Activated naive CD4-positive, alpha-beta T cell (primary cell): ENCODE measurements at places on chromosomes 7 and 10.

DNA sequence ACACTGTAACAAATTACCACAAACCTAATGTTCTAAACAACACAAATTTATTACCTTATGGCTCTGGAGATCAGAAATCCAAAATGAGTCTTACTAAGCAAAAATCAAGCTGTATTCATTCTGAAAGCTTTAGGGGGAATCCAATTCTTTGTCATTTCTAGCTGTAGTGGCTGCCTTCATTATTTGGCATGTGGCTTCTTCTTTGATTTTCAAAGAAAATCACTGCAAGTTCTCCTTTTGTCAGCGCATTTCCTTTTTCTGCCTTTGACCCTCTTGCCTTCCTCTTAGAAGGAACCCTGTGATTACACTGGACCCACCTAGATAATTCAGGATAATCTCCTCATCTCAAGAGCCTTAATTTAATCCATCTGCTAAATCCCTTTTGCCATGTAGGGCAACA lies 36.9 kb downstream of the ZPBP start:
- no peak for DNase-seq

DNA sequence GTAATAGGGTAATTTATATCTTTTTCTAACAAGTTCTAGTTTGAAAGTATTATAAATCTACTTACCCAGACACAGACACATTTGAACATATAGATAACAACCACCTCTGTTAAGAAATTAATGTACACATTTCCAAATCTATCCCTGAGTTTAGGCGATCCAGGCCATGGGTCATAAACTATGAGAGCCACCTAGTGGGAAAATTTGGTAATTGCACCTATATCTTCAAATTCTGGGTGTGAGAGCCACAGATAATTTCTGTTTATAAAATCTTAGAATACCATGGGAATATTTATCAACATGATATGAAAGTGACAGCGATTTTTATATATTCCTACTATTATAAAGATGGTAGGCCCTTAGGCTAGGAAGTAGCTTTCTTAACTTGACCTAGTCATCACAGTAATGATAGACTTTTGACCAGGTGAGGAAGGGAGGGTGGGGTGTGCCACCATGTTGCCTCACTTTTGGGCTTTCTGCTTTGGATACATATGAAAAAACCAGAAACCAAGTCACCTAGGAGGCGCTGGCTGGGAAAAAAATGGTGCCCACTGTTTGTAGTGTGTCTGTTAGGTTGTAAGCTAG lies 8.0 kb upstream of the EPHA1 start:
- DNase-seq, result no peak

GRCh38 chr7:289756-290553 lies at the start of gene FOXL3:
Gene FOXL3 (plus strand): TSS chr7:290170. CDS start chr7:290170, 0 bp downstream.
- DNase-seq, result no peak

GRCh38 chr7:105639667-105640493 lies 58.6 kb upstream of the EFCAB10 start:
- DNase-seq, result no peak

DNA sequence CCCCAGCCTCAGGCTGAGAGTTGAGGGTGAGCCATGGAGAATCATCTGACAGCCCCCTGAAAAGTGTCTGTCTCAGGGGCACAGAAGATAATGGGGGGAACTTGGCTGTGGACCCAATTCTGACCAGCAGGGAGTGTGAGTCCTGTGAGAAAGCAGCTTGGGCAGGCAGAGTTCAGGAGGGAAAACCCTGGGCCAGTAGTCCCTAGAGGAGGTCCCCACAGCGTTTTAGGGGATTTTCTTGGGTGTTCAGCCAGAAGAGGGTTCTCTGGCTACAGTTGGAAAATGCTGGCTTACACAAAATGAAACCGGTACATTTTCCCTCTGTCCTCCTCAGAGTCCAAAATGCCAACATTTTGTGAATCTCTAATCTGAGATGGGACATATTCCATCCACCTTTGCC lies 35.8 kb upstream of the TRIM8 start:
- DNase-seq, result no peak

- DNase-seq, result no peak
These were observed 23.7 kb downstream of the CAV1 start for GRCh38 chr7:116548506-116548905.

GRCh38 chr10:22560913-22561239 lies 153.5 kb downstream of the PIP4K2A start:
- no peak for DNase-seq

DNA sequence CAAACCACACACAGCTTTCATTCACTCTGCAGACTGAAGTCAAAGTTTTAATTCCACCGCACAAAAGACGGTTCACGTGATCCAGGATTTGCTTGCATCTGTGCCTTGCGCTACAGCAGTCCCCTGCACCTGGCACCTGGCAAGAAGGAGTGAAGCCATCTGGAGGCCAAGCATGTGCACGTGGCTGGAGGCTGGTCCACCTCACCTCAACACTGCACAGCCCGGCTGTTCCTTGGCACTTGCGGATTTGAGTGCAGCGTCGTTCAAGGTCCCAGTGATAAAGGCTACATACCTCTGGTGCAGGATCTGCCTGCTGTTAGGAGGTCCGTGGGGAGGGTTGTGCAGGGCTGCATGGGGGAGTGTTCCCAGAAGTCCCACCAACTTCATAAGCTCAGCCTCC lies 248.5 kb upstream of the GRB10 start:
- DNase-seq, result no peak

- DNase-seq, result no peak
These were observed 174.9 kb downstream of the GRID1 start for GRCh38 chr10:86191686-86192085.

DNA sequence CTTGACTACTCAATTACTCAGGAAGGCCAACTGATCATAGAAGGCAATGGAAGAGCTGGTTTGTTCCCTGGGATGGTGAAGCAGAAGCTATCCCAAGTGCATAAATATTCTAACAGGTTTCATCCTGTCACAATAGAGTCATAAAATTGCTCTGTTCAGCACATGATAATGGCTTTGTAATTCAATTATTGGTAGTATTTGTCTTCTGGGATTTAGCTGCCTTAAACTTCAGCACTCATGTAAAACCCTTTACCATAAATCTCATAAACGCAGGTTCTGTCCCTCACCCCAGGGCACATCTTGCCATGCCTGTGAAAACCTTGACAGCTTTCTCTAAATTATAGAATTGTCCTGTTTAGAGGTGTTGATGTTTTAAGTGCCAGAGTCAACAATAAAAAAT lies 417.6 kb downstream of the SORCS1 start:
- no peak for DNase-seq

- DNase-seq, result no peak
These were observed 237.3 kb downstream of the SEMA3A start for GRCh38 chr7:83957333-83957732.

- no peak for DNase-seq
These were observed 261.4 kb downstream of the BAMBI start for GRCh38 chr10:28938745-28939144.

DNA sequence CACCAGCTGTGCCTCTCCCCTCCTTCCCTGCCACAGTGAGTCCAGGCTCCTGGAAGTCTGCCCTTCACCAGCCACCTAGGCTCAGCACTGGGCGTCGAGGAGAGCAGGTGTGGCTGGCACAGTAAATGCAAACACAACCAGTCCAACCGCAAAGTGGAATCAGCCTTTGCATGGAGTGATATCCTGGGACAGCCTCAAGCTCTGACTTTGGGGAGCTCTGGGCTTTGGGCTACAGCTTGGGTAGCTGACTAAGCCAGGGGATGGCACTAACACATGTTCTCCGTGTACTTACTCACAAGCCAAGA lies 312.4 kb downstream of the KCNMA1 start:
- DNase-seq, result no peak

DNA sequence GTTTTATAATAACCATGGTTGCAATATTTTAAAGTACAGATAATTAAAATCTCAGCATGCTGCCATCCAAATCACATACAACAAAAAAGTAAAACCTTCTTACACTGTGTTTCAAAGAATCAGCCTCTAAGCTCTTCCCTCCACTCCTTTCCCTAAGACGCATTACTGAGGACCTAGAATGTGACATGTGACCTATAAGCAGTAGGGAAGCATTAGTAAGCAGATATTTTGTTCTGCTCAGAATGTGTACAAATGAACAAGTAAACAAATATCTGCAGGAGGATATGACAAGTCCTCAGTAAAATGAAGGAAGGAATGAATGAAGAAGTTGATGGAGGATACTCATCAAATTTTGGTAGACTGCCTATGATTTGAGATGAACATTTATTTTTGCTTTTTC lies 49.1 kb downstream of the RAB11FIP2 start:
- no peak for DNase-seq

DNA sequence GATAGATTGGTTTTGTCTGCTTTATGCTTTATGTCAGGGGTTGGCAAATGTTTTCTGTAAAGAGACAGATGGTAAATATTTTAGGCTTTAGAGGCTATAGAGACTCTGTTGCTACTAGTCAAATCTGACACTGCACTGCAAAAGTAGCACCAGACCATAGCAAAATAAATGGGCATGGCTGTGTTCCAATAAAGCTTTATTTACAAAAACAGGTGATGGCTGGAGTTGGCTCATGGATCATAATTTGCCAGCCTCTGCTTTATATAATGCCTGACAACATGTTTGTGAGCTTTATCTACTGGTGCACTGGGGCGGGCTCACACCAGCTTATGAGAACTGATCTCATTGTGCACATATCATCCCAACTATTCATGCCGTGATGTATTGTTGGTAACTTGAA lies 120.1 kb downstream of the PLXDC2 start:
- DNase-seq, result no peak

DNA sequence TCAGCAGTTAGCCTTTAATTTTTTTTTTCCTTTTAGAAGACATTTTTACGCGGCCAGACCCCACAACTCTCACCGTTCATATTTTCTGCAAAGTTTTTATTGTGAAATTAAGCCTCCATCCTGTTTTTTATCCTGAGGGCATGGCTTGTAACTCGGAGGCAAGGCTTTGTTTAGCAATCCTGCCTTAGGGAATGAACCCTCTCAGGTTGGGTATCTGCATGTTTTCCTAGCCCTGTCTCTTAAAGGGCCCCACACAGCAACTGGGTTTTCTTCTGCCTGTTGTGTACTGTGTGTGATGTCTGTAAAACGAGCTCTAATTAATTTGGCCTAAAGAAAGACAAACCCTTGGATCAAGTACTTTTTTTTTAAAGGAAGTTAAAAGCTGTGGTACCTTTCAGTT lies 130.2 kb upstream of the COBL start:
- no peak for DNase-seq

DNA sequence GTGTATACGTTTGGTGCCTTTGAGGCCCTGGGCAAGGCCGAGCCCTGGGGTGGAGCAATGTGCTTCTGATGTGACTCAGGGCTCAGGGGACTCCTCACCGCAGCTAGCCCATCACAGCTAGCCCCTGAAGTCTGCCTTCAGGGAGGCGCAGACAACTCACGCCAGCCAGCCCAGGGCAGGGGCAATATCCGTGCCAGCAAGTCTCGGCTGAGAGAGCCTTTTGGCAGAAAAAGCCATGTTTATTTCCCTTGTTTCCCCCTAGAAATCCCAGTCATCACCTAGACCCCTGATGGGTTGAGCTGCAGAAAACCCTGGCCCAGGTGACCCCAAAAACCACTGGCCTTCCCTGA lies 90.4 kb downstream of the CHST15 start:
- no peak for DNase-seq

GRCh38 chr10:104630731-104631130 lies 10.4 kb upstream of the SORCS3 start:
- DNase-seq, result no peak

GRCh38 chr7:87091487-87092066 lies 32.1 kb upstream of the ELAPOR2 start:
- no peak for DNase-seq

DNA sequence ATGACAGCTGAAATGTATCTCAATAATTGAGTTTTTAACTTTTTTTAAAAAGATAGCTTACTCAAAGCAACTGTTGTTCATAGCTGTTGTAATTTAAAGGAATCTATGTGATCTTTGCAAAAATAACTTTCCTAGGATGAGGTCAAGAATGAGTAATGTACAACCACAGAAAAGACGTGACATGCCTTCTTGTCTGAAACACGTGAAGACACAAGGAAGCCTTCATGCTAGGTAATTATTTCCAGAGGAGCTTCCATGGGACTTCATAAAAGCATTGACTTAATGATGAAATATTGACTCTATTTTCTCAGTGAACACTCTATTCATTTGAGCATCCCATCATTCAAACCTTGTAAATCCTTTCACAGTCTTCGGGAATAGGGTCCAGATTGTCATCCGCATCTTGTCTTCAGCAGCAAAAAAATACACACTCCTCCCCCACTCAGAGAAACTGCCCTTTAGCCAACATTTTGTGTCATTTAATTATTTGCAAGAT lies 528.0 kb downstream of the NRG3 start:
- no peak for DNase-seq

DNA sequence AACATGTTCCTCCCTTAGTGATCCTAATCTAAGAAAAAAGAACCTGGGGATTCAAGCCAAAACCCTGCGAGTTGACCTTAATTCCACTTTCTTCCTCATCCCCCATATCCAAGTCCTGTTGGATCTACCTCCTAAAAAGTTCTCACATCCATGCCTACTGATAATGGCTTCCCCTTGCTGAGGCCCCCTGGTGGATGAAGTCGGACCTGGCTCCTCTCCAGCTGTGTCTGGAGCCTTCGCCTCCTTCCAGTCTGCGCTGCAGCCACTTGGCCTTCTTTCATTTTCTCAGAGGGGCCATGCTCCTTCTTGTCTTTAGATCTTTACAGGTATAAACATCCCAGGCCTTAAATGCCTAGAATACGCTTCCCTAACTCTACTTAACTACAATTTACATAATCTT lies 8.1 kb downstream of the PDE1C start:
- no peak for DNase-seq

DNA sequence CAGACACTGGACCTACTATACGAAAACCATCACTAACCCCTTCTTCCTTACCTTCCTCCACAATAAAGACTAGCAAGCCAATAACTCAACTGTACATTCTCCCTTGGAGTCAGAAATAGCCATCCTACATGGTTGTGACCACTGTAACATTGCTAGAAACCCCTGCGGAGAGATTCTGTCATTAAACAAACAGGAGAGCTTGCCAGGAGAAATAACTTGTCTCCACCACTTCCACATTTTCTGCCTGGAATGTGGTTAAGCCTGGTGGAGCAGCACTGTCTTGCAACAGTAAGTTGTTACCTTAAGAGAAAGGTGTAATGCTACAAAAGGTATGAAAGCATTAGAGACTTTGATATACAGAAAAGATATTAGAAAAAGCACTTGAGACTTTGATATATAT lies 45.8 kb downstream of the THSD7A start:
- DNase-seq, result no peak

DNA sequence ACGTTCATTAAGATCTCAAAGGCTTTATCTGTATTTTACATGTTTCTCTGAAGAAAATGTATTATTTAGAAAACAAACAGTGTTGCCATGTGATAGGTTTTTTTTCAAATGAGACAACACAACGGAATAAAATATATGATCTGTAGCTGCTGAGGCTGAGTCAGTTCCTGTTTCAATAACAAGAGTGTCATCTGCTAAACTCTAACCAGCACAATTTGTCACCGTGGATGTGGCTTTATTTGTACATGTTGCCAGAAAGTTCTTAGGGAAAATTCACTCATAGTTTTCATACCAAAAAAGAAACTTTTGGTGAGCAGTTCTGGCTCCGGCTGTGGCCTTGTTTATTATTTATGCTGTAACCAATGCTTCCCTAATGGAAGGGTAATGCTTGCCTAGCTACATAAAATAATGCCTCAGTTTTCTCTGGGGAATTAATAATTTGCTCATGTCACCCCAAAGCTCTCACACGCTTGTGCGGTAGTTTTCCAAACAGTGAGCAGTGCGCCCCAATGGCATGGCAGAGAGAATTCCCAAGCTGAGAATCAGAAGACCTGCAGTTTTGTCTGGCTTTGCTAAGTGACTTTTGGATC lies 20.3 kb upstream of the KLF6 start:
- no peak for DNase-seq

GRCh38 chr10:88390041-88390440 lies 193.1 kb downstream of the RNLS start:
- no peak for DNase-seq
